ENCODE measurements at places on chromosomes 1 and 21.

DNA sequence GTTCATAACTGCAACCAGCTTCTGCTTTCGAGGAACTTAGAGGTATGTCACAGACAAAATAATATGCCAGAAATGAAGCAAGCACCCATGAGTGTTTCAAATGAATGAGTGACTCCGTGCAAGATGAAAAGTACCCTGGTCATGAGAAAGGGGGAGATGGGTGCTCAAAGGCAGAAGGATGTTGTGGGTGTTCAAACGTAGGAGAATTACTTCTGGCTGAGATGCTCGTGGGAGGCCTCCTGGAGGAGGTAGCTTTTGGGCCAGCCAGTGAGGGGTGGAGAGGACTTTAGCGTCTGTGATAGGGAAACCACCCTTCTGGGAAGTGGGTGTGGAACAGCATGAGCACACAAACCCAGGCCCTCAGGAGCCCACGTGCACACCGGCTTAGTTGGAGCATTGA, 113.8 kb downstream of the SYF2 start:
- no peak for DNase-seq

DNA sequence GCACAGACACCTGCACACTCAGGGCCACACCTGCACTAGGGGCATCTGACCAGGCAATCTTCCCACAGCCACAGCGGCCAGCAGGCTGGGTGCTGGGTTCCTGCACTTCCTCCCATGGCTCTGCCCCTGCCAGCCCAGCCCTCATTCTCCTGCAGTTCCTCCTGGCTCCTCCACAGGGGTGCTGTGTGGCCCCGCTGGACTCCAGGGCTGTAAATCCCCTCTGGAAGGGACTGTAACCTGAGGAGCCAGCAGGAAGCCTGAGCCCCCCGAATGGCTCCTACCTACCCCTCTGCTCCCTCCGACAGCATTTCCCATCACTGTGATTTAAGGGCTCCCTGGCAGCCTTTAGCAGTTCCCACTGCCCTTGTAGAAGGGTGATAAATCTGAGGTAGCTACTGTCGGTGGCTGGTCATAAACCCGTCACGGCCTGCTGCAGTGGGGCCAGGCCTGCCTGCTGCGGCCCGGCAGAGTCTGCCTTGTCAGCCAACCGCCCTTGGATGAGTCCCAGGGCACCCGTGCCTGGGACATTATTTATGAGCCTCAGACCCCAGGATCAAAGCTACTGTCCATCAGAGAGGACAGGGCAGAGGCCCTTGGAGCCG, 8.8 kb downstream of the UBL4B start:
- no peak for DNase-seq

- peak; percentile 65 for DNase-seq
These were observed 32.3 kb downstream of the RCAN1 start for GRCh38 chr21:34582506-34583150.

DNA sequence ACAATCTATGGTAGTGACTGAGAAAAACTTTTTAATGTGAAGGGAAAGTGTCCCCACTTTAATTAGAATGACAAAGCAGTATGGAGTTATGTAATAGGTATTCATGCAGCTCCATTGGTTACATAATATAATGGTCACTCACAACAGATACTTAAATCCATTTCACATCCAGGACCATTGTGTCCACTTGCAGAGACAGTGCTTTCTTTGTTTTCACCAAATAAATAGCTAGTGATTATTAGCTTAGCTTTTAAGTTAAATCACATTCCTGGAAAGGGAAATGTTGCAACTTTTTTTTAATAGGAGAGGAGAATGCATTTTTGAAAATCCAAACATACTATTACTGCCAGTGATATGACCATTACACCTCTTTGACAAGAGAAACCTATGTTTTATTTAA, 22.9 kb downstream of the RGL1 start:
- no peak for DNase-seq

- DNase-seq: peak; percentile 11
These were observed 164.5 kb upstream of the CACNA1E start for GRCh38 chr1:181318858-181319235.

Data from EL (cell line).